ENCODE measurements at places on chromosomes 4 and X.

DNA sequence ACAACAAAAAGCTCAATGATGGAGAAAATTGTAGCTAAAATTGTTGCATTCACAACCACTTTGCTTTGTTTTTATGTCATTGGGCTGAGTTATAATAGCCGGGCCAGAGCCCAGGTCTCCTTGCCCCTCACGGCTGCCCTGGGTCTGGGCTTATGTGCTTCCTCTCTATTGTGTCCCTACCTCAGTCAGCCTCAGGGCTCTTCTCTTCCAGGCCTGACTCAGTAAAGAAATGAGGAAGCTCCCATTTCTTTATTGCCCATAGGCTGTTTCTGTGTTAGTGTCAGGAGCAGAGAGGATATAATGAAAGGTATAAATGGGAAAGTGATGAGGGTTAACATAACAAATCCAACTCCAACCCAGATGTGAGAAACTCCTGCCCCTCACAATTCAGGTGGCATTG is 18.0 kb downstream of the BST1 start:
- DNase-seq = no peak

- DNase-seq = no peak
Measured at GRCh38 chrX:6129195-6129594, 99.5 kb downstream of the NLGN4X start.

DNA sequence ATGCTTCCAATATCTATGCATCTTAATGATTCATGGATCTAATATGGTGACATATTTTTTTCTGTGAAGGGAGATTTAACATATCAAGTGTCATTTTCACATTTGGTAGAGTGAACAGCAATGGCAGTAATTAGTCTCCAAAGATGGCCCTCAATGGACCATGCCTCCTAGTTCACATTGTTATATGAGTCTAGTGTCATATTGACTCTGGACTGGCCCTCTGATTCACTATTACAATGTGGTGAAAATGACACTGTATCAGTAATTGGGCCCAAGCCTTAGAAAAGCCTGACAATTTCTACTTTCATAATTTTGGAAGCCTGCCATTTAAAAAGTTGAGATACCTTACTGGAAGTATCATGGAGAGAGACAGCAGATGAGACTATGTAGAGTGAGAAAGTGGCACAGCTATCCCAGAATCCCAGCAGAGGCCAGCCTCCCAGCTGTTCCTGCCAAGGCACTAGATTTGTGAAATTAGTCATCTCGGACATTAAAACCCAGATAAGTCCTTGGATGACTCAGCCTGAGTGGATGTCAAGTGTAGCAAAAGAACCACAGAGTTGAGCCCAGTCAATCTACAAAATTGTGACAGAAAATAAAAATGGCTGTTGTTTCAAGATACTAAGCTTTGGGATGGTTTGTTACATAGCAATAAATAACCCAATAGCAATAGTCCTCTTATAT is 68.4 kb downstream of the ARHGEF38 start:
- no peak for DNase-seq

GRCh38 chr4:108166038-108166437 is 2.7 kb downstream of the LEF1 start:
- DNase-seq = no peak

DNA sequence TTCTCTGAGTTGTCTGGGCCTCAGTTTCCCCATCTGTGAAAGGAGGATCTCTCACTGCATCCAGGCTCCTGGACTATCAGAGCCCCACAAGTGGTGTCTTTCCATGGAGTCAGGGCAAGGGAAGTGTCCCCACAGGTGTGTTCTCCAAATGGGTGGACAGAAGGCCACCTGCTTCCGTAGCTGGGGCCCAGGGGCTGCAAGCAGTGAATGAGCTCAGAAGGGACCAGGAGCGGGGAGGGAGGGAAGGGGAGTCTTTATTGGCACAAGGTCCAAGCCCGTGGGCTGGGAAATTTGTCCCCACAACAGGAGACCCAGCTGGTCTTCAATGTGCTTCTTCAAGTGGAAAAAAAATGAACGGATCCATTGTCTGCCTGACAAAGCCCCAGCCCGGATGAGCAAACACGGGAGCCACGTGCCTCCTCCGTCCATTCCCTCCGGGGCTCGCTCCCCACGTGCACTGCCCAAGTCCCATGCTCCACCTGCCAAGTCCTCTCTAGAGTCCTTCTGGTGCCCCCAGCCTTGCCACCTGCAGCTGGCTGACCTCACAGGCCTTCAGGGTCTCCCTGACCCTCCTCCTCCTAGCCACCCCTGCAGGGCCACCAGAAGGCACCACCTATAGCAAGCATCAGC is 72.0 kb downstream of the JAKMIP1 start:
- no peak for DNase-seq
